ENCODE measurements at places on chromosomes 13 and 19.

- DNase-seq: no peak
Measured at GRCh38 chr13:30714629-30715371, 20.5 kb upstream of the ALOX5AP start.

GRCh38 chr19:4310247-4311121 lies 6.1 kb downstream of the FSD1 start:
- DNase-seq: no peak

- no peak for DNase-seq
Measured at GRCh38 chr19:32141840-32142511, 203.4 kb upstream of the ZNF507 start.

DNA sequence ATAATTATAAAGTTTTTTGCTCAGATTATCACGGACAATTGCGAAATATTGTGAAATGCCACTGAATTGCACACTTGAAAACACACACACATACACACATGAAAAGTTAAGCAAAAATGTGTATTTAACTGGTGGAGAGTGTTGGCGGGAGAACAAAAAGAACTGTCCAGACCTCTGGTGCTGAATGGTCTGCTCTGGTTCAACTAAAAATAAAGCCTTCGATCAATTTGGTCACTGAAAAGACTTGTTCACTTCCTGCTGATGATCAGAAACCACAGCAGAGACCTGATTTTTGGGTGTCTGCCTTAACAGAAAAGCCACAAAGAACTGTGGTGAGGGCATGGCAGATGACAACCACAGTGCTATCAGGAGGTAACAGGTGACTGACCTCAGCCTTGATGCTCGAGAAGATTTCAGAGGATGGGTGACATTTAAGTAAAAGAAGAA lies 4.0 kb upstream of the IGFL1 start:
- peak; percentile 18 for DNase-seq

DNA sequence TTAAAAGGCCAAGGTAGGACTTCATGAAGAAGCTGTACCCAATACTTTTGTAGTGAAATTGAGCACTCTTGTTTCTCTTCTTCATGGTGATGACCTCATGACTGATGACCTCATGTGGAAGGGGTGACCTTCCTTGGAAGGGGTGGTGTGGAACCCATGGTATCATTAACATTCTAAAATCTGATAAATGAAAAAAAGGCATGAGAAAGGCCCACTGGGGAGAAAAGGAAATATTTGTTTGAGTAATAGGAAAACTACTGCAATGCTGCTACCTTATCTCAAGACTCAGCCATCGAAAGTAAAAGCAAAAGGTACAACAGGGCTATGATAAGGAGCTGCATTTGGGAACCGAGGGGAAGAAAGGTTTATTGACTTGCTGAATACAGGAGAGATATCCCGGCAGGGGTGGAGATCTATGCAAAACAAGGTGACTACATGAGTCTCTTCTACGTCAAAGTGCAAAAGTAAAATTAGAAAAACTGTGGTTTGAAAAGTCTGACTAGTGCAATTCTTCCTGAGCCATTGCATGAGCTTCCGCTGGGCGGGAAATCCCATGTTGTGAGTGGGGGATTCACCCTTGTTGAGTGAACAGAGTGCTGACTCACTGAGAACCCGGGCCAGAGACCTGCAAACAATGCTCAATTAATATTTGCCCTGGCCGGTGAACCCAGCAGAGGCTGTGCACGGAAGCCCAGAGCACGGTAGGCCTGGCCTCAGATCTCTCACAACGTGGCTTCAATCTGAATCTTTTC lies 138.9 kb upstream of the RFC3 start:
- no peak for DNase-seq

DNA sequence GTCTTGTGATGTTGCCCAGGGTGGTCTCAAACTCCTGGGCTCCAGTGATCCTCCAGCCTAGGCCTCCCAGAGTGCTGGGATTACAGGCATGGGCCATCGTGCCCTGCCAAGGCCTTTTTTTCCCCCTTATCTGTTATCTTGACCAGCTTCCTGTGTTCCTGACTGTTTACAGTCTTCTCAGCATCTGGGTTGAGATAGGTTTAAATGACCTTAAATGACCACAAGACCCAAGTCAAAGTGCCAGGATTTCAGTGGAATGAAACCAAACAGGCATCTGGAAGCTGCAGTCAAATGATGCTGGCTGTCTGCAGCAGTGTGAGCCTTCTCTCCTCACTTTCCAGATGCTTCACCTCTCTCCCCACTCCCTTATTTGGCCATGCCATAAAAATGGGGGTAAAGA lies 114.2 kb upstream of the CLDN10 start:
- DNase-seq: no peak

DNA sequence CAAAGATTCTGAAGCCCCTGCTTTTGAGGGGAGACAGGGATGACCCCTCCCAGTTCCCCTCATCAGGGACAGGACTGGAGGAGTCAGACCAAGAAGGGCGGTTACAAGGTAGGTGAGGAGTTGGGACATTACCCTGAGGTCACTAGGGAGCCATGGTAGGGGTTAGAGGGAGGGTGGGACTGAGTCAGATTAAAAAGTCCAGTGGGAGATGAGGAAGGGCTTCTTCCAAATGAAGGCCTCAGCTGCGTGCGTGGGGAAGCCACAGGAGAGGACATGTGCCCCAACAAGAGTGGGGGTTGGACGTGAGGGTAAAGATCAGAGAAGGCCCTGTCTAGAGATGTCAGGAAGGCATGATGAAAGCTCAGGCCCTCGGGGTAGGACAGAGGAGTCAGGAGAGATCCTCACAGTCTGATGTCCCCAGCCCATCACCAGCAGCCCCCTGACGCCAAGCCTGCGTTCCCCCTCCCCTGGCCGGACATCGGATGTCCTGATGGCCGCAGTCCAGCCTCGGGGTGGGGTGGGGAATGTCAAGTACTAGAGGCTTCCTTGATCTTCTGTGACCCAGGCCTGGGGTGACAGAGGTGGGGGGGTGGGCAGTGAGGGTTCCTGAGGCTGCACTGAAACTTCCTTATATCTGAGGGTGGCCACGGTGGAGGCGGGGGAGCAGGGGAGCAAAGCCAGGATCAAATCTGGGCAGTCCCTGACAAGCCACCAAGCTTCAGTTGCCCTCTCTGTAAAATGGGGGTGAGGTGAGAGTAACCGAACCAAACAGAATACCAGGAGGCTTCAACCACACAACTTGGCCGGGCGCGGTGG lies 6.5 kb upstream of the MFSD12 start:
- no peak for DNase-seq

GRCh38 chr13:31322026-31322425 lies 122.3 kb downstream of the B3GLCT start:
- DNase-seq: no peak

GRCh38 chr13:26486550-26486949 lies 70.9 kb upstream of the WASF3 start:
- no peak for DNase-seq

- DNase-seq: no peak
Measured at GRCh38 chr19:8487137-8487851, 15.1 kb downstream of the PRAM1 start.
